Osteocyte (in vitro differentiated cells): ENCODE measurements at places on chromosomes 11 and 22. TPM values are rescaled to one million over a fixed set of nuclear protein-coding genes. Genes with fewer than 3 reads are reported as not detected.
A peak's percentile ranks its signal among the peaks of the same experiment; 100 is the strongest.

SYT7 gene
- total RNA-seq: 0.10 and 0.11 TPM in 2 replicates

DNA sequence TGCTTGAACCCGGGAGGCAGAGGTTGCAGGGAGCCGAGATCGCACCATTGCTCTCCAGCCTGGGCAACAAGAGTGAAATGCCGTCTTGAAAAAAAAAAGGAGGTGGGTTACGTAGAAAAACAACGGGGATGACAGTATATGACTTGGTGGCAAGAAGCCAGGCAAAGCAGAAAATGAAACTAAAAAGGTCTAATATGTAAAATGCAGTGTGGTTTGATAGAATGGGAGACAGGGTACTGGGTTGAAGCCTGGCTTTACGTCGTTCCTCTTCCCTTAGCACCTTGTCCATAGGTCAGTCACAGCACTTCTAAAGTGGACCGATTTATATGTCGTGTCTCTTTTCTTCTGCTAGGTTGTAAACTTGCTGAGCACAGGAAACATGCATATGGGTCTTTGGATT, 274.9 kb upstream of the ZC3H12C start:
- H3K36me3 ChIP-seq: no peaks in the 10 kb centered on the region
- peaks cover 4% of the 10 kb centered on the region for H3K4me1 ChIP-seq
- no peaks in the 10 kb centered on the region for H3K27me3 ChIP-seq
- H3K4me3 ChIP-seq: no peak overlapping the region
- no peak for DNase-seq

DNA sequence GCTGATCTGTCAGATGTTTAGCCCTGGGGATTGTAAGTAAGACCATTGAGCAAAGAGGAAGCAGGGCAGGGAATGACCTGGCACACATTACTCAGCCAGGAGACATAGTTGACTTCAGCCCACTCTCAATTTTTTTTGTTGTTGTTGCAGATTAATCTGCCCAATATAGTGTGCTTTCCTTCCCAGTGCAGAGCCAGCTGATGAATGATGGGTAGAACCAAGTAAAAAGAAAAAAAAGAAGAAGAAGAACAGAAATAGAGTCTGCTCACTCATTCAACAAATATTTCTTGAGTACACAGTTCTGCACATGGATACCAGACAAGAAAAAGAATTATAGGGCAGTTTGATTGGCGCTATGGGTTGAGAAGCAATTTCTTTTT, 292.7 kb downstream of the ETS1 start:
- no peak overlapping the region for H3K4me3 ChIP-seq
- no peaks in the 10 kb centered on the region for H3K27me3 ChIP-seq
- no peak for DNase-seq
- H3K27ac ChIP-seq: peak overlapping the region; percentile 83

OR5L1 gene
- not detected in 2 replicates for total RNA-seq

DNA sequence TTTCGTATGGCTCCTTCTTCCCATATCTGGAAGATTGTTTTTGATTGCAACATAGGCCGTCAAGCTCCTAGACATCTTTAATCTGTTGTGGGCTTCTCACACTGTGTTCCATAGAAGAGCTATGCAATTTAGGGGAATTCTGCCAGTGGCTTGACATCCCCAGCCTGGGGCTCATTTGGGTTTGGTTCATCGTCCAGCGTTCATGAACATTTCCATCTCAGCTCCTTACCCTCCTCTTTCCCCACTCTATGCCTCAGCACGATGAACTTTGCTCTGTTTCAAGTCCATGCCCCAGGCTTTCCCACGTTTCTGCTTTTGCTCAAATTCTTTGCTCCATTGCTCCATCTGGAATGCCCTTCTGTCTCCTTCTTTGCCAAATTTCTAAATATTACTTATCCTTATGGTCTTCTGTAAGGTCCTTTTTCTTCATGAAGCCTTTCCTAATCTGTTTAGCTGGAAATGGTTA, 26.1 kb upstream of the CLMP start:
- no peak overlapping the region for H3K27ac ChIP-seq
- H3K27me3 ChIP-seq: peaks cover 12% of the 10 kb centered on the region
- DNase-seq: no peak
- H3K4me3 ChIP-seq: no peak overlapping the region
- peaks cover 12% of the 10 kb centered on the region for H3K4me1 ChIP-seq
- H3K36me3 ChIP-seq: no peaks in the 10 kb centered on the region

RRP8 gene
- total RNA-seq: 15.3 and 17.8 TPM in 2 replicates

CLDN5 gene
- not detected in 2 replicates for total RNA-seq
